Natural killer cell treated with Interleukin-12 subunit alpha and Interleukin-12 subunit beta and Interleukin-15 and Interleukin-18, amount 100 ng/mL, for 72 hours (primary cell): ENCODE measurements at places on chromosomes 2 and 18. TPM values are rescaled to one million over a fixed set of nuclear protein-coding genes. Genes with fewer than 3 reads are reported as not detected.

The IL1B gene
- total RNA-seq, result 1.8 TPM

The ZNF397 gene
- 15.0 TPM for total RNA-seq

The HOXD9 gene
- not detected for total RNA-seq

The REG3G gene
- not detected for total RNA-seq

The RBM43 gene
- 4.5 TPM for total RNA-seq

GRCh38 chr2:235149240-235149659 lies 197.4 kb downstream of the SH3BP4 start:
- H3K4me3 ChIP-seq, result no peak overlapping the region
- H3K36me3 ChIP-seq, result no peaks in the 10 kb centered on the region
- H3K4me1 ChIP-seq, result no peaks in the 10 kb centered on the region

DNA sequence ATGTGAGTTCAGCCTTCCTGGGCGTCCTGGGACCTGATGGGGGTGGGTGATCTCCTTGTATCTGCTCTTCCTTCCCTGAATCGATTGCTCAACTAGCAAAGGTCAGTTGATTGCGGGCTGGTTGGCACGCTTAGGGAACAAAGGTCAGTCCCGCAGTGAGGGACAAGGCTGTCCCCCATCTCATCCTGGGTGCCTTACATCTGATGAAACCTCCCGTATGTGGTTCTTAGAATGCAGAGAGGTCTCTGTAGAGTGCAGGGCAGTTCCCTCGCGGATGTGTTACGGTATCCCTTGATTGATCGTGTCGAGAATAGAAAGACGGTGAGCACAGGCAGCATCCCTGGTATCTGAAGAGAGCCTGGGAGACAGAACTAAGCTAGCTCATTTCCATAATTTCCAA lies 56.4 kb upstream of the RBM44 start:
- no peaks in the 10 kb centered on the region for H3K27me3 ChIP-seq
- H3K36me3 ChIP-seq, result peaks cover 4% of the 10 kb centered on the region
- DNase-seq, result no peak
- H3K4me3 ChIP-seq, result no peak overlapping the region
- H3K4me1 ChIP-seq, result peaks cover 39% of the 10 kb centered on the region
- H3K27ac ChIP-seq, result peak overlapping the region; percentile 58

DNA sequence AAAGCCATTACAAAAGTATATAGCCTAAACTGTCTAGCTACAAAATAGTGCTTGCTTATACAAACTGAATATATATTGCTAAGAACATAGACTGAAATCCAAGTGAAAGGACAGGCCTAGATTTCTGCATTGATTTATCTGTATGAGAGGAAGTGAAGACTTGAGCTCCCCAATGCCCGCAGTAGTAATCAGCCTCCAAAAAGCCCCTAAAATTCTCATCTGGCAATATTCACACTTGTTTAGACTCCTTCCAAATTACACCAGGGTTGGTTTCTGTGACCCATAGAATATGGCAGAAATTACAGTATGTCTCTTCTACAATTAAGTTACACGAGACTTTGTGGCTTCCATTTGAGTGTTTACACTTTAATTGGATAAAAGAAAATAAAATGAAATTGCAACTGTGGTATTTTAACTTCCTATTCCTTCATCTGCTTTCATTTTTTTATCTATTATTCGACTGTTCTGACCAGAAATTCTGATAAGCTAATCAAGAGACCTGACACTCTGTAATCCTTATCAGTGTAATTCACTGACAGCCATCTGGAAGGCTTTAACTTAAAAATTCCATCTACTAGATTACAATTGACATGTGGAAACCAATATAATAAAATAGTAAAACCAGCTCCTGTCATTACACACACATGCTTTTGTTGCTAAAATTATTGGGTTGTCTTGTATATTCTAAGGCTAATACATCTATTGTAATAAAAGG lies 21.1 kb downstream of the ABCB11 start:
- no peak overlapping the region for H3K4me3 ChIP-seq
- H3K27ac ChIP-seq, result no peak overlapping the region
- peaks cover 12% of the 10 kb centered on the region for H3K4me1 ChIP-seq

DNA sequence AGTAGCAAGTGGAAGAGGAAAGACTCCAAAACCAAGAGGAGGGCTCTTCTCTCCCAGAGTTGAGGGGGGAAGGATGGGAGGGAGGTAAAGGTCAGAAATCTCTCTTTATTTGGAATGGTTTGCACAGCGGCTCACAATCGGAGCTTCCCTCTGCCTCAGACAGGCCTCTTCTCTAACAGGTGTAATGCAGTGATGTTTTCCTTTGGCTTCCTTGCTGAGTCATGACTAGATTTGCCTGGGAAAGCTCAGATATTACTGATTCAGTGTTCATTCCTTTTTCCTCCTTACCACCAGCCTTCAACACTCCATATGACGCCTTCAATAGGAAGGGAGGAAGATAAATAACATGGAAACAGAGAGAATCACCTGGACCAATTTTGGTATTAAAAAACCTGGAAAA lies 136.6 kb downstream of the RNF152 start:
- DNase-seq, result no peak
- no peak overlapping the region for H3K4me3 ChIP-seq
- H3K27ac ChIP-seq, result no peak overlapping the region
- H3K27me3 ChIP-seq, result peaks cover 33% of the 10 kb centered on the region
- H3K4me1 ChIP-seq, result no peaks in the 10 kb centered on the region

DNA sequence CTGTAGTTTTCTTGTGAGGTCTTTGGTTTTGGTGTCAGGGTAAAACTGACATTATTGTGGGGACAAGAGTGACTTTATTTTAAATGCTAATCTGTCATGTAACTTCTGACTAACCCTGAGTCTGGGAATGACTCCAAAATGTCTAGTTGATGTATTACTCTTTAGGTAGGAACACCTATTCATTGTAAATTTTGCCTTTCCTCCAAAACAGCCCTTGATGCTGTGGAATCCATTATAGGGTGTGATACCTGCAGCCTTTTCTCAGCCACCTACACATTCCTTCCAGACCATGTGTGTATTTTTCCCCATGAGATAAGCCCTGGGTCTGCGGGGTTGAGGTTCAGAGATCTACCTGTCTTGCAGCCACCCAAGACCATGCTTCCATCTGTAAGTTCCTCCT lies 4.1 kb upstream of the PRR30 start:
- peak; percentile 13 for DNase-seq
- no peak overlapping the region for H3K4me3 ChIP-seq
- no peak overlapping the region for H3K27ac ChIP-seq
- H3K4me1 ChIP-seq, result no peaks in the 10 kb centered on the region

DNA sequence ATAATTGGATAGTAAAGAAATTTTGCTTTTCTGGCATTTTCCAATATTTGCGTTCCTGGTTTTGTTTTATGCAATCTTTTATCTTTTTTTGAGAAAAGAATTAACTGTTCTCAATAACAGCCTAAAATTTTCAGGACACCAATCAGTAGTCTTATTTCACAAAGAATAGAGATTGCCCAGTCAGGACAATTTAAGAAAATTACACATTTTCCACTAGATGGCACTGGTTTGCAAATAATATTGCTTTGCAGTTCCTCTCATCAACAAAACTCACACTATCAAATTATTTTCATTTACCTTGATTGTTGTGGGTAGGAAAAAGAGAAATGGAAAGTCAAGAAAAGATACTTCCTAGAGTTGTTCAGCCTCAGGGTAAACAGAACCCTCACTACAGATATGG lies 2.4 kb upstream of the RBM45 start:
- DNase-seq, result no peak
- H3K27ac ChIP-seq, result no peak overlapping the region
- no peaks in the 10 kb centered on the region for H3K36me3 ChIP-seq

DNA sequence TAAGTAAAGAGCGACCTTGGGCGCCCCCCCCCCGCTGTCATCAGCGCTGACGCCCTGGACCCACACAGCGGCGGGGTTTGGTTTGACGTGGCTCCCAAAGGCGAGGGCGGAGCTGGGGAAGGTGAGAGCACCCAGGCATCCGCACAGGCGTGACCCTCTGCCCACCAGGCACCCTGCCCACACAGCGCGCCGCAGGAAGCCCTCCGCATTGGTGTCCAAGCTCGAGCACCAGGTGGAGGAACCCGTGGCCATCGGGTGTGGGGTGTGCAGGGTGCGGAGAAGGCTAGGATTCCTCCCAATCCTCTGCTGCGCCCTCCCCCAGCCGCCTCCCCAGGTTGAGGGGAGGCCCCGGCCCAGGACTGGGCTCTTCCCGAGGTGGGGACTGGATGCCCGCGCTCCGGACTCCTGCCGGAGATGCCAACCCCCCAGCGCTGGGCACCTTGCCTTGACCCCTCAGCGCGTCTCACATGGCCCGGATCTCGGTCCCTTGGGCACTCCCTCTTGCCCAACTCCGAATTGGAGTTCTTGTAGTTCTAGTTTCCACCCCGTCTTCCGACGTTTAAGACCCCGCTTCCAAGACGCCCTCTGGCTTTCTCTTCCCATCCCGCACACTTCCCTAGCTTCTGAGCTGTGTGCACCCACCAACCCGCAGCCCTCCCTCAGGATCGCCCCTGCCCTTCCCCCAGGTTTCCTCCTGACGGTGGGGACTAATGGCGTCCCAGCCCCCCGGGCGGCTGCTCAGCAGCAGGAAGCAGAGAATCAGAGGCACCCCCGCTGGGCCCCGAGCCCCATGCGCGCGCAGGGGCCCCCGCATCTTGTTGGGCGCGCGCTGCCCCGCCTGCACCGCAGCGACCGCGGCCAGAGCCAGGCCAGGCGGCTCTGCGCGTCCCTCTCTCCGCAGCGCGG lies 25.9 kb upstream of the RESP18 start:
- H3K27me3 ChIP-seq, result peaks cover 39% of the 10 kb centered on the region
- H3K4me1 ChIP-seq, result peaks cover 7% of the 10 kb centered on the region
- H3K36me3 ChIP-seq, result no peaks in the 10 kb centered on the region
- no peak for DNase-seq
- H3K4me3 ChIP-seq, result no peak overlapping the region

GRCh38 chr2:235479604-235480003 lies 14.2 kb upstream of the AGAP1 start:
- no peak overlapping the region for H3K27ac ChIP-seq
- H3K27me3 ChIP-seq, result peaks cover 3% of the 10 kb centered on the region
- no peaks in the 10 kb centered on the region for H3K36me3 ChIP-seq
- no peak for DNase-seq

DNA sequence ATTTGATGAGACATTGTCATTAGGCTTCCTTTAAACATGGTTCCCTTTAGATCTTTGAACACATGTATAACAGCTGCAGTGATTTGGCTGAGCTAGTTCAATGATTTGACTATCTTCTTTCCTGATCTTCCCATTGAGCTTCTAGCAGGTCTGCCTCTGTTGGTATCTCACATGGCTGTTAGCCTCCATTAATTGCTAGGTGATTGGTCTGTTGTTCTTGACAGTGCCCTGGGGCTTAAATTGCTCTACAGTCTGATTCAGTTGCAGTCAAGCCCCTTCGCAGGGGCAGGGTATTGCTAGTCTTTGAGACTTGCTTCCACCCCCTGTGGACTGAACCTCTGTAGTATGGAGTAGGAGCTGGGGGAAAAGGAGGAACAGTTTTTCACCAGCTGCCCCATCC lies 24.1 kb downstream of the SKA1 start:
- peaks cover 7% of the 10 kb centered on the region for H3K4me1 ChIP-seq
- H3K27me3 ChIP-seq, result peaks cover 30% of the 10 kb centered on the region
- no peak for DNase-seq
- no peak overlapping the region for H3K27ac ChIP-seq
- H3K36me3 ChIP-seq, result no peaks in the 10 kb centered on the region

- H3K4me1 ChIP-seq, result peaks cover 38% of the 10 kb centered on the region
- H3K4me3 ChIP-seq, result peak overlapping the region; percentile 62
- H3K36me3 ChIP-seq, result peaks cover 26% of the 10 kb centered on the region
- H3K27me3 ChIP-seq, result no peaks in the 10 kb centered on the region
Measured at GRCh38 chr2:69933254-69933828, 18.4 kb downstream of the MXD1 start.

DNA sequence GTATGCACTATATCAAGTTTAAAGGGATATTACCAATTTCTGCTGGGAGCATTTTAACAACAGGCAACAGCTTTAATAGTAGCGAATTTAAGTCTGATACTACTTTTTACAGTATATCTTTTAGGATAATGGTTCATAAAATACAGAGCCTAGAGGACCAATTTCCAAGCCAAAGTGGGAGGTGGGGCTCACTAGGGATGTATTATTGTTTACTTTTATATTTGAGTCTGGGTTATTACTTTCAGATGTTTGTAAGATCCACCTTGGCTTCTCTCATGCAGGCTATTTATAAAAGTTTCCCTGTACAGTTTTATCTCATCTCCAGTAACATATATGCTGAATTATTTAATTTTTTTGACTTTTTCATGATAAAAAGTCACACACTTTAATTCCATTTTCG lies 242.0 kb downstream of the CMPK2 start:
- H3K27ac ChIP-seq, result no peak overlapping the region
- H3K27me3 ChIP-seq, result no peaks in the 10 kb centered on the region
- no peak for DNase-seq

- peaks cover 7% of the 10 kb centered on the region for H3K36me3 ChIP-seq
- H3K27ac ChIP-seq, result no peak overlapping the region
- H3K4me1 ChIP-seq, result peaks cover 42% of the 10 kb centered on the region
- DNase-seq, result no peak
Measured at GRCh38 chr2:102315921-102316320, 4.6 kb downstream of the IL1RL1 start.

- no peak for DNase-seq
- H3K36me3 ChIP-seq, result no peaks in the 10 kb centered on the region
- no peaks in the 10 kb centered on the region for H3K4me1 ChIP-seq
- no peak overlapping the region for H3K27ac ChIP-seq
Measured at GRCh38 chr18:68847219-68847837, 49.4 kb downstream of the CCDC102B start.
